ENCODE measurements at places on chromosomes 2 and 18.

DNA sequence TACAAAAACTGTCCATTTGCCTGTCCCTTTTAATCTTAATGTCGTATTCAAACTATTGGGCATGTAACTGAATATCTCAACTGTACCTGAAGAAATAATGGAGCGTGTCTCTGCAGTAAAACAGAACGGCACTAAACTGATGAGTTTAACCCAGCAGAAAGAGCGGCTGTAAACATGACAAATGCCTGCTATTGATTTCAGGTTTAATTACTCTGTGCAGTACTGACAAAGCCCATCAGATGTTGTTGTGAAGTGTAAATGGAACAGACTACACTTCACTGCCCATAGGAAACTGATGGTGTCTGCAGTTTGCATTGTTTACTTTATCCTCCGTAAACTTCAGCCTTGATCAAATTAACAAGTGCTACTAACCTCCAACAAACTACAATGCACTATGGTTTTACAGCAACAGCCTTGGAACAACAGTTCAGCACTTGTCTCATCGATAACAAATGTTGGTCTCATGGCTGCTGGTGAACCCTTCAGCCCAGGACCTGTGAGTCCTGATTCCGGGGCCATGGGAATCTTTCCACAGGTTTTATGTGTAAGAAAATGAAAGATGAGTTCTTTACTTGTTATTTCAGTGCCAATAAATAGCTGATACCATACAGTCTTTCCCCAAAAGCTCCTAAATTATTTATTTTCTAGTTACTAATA is 316.5 kb downstream of the CCDC178 start:
- DNase-seq: no peak

GRCh38 chr2:149989447-149990063 is 402.0 kb upstream of the MMADHC start:
- no peak for DNase-seq

GRCh38 chr18:6161549-6161948 is 253.2 kb downstream of the L3MBTL4 start:
- DNase-seq: no peak

DNA sequence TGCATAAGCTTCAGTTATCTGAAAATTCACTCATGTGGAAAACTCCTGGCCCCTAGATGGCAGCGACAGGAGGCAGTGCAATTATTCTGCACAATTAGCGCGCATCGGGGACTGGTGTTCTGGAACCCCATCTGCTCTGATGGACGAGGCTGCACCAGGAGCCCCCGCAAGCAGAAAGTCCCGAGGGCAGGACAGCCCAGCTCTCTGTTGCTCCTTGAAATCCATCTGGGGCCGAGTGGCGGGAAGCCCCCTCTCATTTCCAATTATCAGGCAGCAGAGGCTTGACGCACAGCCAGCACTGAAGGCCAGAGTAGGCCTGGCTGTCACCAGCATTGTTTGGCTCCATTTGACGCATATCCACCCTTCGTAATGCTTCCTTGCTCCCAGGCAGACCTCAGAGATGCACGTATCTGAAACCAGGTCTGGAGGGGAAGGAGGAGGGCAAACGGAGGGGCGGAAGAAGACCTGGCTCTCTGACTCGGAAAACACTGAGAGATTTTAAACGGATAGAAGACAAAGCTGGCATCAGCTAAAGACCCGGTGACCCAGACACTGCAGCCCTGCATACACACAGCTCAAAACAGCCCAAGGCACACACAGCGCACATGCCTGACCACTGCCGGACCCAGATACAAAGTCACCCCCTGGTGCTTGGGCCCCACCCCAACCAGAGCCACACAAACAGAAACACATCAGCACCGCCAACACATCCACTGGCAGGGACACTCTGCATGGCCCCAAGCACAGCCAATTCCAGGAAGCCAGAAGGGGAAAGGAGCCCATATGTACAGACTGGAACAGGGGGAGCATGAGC is 69.8 kb downstream of the TNS1 start:
- no peak for DNase-seq

DNA sequence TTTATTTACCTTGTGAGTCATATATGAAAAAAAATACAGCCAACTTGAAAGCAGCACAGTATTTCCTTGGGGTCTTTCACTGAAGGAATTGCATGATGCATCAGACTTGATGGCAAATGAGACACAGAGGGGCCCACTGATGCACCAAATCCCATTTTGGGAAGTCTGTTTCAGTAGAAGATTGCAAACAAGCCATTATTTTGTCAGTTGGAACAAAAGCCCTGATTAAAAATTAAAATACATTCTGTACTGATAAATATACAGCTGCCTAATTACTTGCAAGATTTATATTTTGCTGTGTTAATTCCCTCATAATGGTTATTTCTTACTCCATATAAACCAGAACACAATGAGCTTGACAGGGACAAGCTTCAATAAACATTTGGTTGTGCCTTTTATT is 370.4 kb downstream of the SUCLG1 start:
- DNase-seq: no peak

DNA sequence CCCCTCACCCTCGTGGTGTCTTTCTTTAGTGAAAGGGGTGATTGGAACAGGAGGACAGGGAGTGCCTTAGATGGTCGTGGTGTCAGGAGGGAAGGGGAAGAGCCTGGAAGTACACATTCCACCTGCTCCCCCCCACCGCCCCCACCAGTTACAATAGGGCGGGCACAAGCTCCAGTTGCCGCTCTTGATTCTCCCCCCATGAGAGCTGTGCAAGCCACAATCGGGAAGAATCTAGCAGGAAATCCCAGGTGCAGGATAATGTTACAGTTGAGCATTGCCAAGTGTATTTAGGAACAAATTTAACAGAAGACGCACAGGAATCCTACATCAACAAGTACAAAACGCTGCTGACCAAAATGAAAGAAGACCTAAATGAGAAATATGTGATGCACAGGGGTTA is 73.6 kb downstream of the ASAP2 start:
- no peak for DNase-seq
